Tibial artery (tissue), 4 donors: ENCODE measurements at places on chromosomes 16 and 17.

DNA sequence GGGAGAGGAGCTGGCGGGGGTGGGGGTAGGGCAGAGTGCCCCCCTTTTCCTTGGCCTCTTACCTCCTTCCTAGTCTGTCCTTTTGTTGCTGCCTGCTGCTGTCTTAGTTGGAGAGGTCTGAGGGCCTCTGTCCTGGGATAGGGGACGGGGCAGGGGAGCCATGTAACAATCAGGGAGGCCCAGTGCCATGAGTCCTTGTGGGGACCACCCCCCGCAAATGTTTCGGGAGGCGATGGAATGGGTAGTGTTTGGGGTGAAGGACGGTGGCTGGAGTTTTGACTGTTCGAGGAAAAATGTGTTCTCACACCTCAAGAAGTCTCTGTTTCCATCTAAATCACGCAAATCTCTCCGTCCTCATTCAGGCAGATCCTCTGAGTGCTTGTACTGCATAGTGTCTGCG, 99.0 kb downstream of the OR1D5 start:
- peak; percentile 29 for DNase-seq

GRCh38 chr16:49181791-49182518, 99.7 kb downstream of the CBLN1 start:
- no peak for DNase-seq

DNA sequence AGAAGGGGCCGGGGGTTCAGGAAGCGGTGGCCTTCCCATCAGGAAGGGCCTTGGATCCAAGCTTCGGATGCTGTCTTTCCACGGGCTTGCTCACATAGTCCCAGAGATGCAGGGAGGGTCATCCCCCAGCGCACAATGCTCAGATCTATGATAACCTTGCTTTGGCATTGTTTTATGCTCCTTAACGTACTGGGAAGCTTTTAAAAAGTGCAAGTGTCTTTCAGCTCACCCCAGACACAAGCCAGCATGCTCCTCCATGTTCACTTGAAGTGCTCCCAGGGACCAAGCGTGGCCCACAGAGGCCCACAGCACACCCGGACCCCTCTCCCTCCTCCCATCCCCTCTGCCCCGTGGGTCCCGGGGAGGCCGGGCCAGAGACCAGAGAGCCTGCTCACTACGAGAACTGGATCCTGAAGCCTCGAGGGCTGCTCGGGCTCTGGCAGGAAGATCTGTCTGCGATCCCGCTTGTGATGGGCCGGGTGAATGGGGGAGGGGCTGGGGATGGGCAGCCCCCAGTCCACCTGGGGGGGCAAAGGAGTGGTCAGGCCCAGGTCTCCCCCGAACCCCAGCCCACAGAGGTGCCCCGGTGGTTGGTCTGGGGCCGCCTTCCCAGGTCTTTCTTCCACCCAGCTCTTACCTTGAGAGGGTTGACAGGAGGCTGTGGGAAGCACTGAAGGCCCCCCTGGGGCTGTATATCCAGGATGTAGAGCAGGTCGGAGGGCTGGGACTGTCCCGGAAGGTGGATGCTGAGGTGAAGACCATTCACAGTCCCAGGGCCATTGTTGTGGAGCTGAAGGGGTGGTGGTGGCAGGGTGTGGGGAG, 11.8 kb upstream of the FAM171A2 start:
- no peak for DNase-seq

GRCh38 chr16:55510185-55510805, 1.4 kb downstream of the LPCAT2 start:
- no peak for DNase-seq

GRCh38 chr17:4858068-4858881, 25.1 kb downstream of the MINK1 start:
- DNase-seq: no peak

DNA sequence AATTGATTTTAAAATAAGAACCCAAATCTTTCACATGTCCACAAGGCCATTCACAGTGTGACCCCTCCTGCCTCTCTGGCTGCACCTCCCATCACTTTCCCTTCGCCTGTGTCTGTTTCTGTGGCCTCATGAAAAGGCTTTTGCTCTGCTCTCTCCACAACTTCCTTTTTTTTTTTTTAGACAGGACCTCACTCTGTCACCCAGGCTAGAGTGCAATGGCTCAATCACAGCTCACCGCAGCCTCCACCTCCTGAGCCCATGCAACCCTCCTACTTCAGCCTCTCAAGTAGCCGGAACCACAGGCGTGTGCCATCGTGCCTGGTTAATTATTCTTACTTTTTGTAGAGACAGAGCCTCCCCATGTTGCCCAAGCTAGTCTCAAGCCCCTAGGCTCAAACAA, 197.1 kb downstream of the ABCC12 start:
- DNase-seq: no peak

DNA sequence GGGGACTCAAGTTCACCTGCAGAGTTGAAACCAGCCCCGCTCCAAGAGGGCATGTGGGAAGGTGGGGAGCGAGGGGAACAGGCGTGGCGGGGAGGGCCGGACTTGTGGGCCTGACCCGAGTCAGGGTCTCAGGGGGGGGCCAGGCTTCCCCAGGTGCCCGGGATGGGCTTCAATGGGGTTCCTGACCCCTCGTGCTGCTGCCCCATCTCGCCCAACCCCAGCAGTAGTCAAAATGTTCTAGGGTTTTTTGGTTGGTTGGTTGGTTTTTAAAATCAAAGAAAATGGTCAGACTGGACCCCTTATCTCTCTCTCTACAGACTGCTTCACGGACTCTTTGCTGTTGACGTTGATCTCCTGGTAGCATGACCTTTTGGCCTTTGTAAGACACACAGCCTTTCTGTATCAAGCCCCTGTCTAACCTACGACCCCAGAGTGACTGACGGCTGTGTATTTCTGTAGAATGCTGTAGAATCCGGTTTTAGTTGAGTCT, 69.5 kb downstream of the AMFR start:
- peak; percentile 55 for DNase-seq

DNA sequence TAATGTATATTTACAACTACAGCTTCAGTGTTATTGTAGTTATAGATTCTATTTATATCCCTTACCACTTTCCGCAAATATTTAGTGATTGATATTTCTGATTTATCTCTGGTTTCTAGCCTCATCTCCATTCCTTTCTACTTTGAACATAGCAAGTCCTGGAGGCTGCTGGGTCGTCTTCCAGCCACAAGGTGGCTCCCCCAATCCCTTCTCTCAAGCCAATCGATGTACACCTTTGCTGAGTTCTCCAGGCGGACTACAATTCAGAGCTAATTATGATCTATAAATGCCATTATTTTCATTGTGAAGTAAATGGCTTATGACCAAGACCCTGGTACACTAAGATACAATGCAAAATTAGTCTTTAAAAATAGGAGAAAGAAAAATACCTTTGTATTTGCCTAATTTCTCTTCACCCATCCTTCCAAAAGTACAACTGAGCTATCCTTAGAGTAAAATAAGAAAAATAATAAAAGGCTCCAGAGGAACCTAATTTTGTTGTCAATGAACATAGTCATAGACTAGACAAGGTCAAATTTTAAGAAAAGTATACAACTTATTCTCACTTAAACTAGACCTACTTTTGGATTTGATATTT, 122.1 kb downstream of the SKAP1 start:
- DNase-seq: peak; percentile 48

GRCh38 chr16:85428168-85428898, 184.8 kb upstream of the GSE1 start:
- DNase-seq: peak; percentile 23

DNA sequence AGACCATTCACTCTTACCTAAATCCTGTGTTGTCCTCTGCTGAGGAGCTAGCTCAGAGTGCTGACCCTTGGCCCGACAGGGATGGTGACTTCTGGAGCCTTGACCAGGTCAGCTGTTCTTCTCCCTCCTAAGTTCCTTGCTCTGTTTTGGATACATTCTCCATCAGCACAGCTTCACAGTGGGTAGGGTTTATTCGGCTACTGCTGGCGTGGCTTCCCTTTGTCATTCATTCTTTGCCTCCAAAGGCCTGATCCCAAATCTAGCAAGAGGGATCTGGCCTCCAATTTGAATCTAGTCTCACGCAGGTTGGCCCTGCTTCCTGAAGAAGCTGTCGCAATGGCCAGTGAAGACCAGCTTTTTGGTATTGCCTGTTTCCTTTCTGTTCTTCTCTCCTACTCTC, 116.6 kb downstream of the SHISA9 start:
- DNase-seq: no peak
